Naive thymus-derived CD4-positive, alpha-beta T cell (primary cell): ENCODE measurements at places on chromosomes 13 and 19. TPM values are rescaled to one million over a fixed set of nuclear protein-coding genes. Genes with fewer than 3 reads are reported as not detected.

GRCh38 chr19:44575116-44575700 is 38.2 kb upstream of the IGSF23 start:
- no peaks in the 10 kb centered on the region for H3K36me3 ChIP-seq
- no peaks in the 10 kb centered on the region for H3K27me3 ChIP-seq
- no peaks in the 10 kb centered on the region for H3K4me1 ChIP-seq
- H3K4me3 ChIP-seq, result no peak overlapping the region
- DNase-seq, result no peak

DNA sequence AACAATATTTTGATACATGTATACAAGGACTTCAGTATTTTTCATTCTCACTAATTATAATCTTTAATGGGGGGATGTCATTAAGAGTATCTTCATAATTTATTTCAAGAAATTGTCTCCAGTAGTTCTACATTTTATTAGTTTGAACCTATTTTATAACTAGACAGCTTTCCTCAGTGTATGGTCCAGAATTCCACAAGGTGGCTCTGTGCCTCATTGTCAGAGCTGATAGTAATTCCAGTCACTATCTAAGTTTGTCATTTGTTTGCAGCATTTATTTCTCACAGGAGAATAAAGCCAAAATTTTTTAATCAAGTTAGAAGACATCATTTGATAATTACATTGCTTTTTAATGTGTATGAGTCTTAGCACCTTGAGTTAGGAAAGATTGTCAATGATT is 1633.0 kb upstream of the PCDH20 start:
- no peaks in the 10 kb centered on the region for H3K36me3 ChIP-seq
- no peak overlapping the region for H3K27ac ChIP-seq
- H3K4me1 ChIP-seq, result no peaks in the 10 kb centered on the region
- no peak for DNase-seq

The TEX29 gene
- 1.1 TPM for total RNA-seq

DNA sequence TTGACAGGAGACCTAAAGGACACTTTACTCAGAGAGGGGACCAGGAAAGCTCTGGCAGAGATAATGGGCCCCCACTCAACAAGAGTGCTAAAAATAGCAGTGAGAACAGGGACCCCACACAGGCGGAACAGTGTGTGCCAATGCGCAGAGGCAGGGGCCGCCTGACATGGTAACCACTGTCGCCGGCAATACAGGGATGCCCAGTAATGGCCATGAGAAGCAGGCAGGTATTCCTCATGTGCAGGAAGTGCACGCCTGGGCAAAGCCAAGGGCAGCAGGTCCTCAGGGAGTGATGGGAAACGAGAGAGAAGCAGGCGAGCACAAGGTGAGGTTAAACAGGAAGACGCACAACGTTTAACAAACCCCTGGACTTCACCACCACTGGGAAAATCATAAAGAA is 757.1 kb downstream of the LIG4 start:
- no peaks in the 10 kb centered on the region for H3K4me1 ChIP-seq
- no peaks in the 10 kb centered on the region for H3K36me3 ChIP-seq
- no peak overlapping the region for H3K4me3 ChIP-seq
- DNase-seq, result no peak
- H3K27me3 ChIP-seq, result no peaks in the 10 kb centered on the region

The KIRREL2 gene
- total RNA-seq, result 0.16 TPM

GRCh38 chr19:27773318-27774094 is 1439.4 kb downstream of the UQCRFS1 start:
- no peaks in the 10 kb centered on the region for H3K4me1 ChIP-seq
- H3K27me3 ChIP-seq, result no peaks in the 10 kb centered on the region
- no peak overlapping the region for H3K27ac ChIP-seq
- no peak overlapping the region for H3K4me3 ChIP-seq

- no peak for DNase-seq
- H3K4me3 ChIP-seq, result no peak overlapping the region
- H3K36me3 ChIP-seq, result no peaks in the 10 kb centered on the region
- no peak overlapping the region for H3K27ac ChIP-seq
Observed at GRCh38 chr13:80649274-80649673, 308.3 kb upstream of the SPRY2 start.

The TTYH1 gene
- total RNA-seq, result 0.10 TPM

GRCh38 chr13:96415831-96416385 is 326.0 kb downstream of the HS6ST3 start:
- no peak overlapping the region for H3K4me3 ChIP-seq
- no peak for DNase-seq
- no peaks in the 10 kb centered on the region for H3K27me3 ChIP-seq

The EBI3 gene
- total RNA-seq, result not detected

The FFAR1 gene
- total RNA-seq, result not detected

DNA sequence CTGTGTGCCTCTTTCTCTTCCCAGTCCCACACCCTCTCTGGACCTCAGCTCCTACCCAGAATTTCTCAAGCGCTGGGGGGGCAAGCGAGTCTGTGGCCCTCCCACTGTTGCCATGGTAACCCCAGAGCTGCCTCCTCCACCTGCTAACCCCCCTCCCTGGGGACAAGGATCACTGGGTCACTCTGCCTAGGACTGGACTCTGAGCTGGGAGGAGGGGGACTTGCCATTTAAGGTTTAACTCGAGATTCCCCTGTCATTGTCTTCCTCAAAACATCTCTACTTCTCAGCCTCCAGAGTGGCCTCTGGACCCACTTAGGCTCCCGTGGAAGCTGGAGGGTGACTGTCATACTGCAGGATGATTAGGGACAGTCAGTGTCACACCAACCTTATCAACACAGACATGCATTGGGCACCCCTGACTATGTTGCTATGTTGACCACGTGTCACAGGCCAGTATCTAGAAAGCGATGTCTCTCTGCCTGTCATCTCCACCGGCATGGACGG is 2.2 kb downstream of the PALM3 start:
- H3K4me3 ChIP-seq, result no peak overlapping the region
- peaks cover 9% of the 10 kb centered on the region for H3K4me1 ChIP-seq
- DNase-seq, result no peak
- no peaks in the 10 kb centered on the region for H3K36me3 ChIP-seq
- H3K27ac ChIP-seq, result no peak overlapping the region
- H3K27me3 ChIP-seq, result peaks cover 21% of the 10 kb centered on the region

DNA sequence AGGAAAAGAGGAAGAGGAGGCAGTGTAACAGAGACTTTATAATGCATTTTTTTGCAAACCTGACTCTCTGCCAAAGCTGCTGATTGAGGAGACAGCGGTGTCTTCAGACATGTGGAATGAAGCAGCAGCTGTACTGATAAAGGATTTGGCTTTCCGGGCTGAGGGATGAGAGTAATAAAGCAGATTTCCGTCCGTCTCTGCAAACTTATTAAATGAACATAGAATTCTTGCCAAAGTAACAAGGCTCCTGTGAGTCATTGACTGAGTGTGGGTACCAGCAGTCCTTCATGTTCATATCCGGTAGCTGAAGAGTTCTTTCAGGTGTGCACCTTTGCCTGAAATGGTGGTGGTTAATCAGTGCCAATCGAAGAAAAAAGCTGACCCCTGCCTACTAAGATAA is 112.6 kb downstream of the LIG4 start:
- H3K36me3 ChIP-seq, result no peaks in the 10 kb centered on the region
- no peaks in the 10 kb centered on the region for H3K27me3 ChIP-seq
- no peak overlapping the region for H3K4me3 ChIP-seq
- no peak overlapping the region for H3K27ac ChIP-seq

DNA sequence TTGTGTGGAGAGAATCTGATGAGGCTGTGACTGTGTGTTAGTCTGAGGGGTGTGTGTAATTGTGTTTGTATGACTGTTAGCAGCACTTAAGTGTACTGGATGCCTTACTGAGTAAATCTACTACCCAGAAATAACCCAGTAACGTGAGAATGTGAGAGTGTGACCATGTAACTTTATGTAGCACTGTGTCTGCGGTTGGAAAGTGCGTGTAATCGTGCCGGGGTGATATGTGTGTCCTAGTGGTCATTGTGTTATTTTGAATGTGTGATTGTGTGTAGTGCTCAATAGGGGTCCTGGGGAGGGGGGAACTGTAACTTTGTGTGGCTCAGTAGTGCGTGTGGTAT is 550 bp downstream of the ZNF383 start:
- H3K36me3 ChIP-seq, result no peaks in the 10 kb centered on the region
- H3K4me3 ChIP-seq, result peak overlapping the region; percentile 93
- DNase-seq, result no peak
- H3K4me1 ChIP-seq, result no peaks in the 10 kb centered on the region

DNA sequence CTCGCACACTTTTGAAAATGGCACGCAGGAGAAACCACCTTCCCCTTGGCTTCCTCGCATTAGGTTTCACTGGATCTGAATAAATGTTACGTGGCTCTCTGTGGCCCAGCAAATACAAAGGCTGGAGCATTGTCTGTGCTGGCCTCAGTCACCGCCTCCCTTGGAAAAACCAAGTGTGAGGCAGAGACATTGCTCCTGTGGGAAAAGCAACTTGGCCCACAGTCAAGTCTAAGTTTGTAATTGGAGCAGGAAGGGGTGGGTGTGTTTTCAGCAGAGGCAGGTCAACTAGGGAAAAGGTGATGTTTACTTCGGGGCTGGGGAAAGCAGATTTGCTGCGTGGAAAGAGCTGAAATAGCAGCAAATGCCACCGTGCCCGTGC is 101.6 kb downstream of the IRS2 start:
- H3K4me3 ChIP-seq, result no peak overlapping the region
- no peaks in the 10 kb centered on the region for H3K36me3 ChIP-seq
- no peaks in the 10 kb centered on the region for H3K4me1 ChIP-seq

DNA sequence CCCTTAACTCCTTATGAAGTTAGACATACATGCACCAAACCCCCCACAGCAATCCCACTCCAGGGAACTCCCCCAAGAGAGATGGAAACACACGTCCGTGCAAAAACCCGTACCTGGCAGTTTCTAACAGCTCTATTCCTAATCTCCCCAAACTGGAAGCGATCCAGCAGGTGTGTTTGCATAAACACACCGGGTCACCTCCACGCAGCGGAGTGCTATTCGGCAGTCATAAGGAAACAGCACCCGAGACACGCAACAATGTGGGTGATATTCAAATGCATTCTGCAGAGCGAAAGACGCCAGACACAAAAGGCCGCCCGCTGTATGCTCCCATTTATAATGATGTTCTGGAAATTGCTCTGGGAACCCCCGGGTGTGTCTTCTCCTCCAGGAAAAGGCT is 6.8 kb upstream of the ZNRF4 start:
- H3K27me3 ChIP-seq, result no peaks in the 10 kb centered on the region
- H3K4me3 ChIP-seq, result no peak overlapping the region
- H3K27ac ChIP-seq, result no peak overlapping the region
- no peak for DNase-seq

- no peak for DNase-seq
- H3K4me1 ChIP-seq, result no peaks in the 10 kb centered on the region
- no peak overlapping the region for H3K4me3 ChIP-seq
- no peaks in the 10 kb centered on the region for H3K27me3 ChIP-seq
- no peaks in the 10 kb centered on the region for H3K36me3 ChIP-seq
Observed at GRCh38 chr19:9641810-9642209, 20.8 kb upstream of the ZNF561 start.

The CGB1 gene
- not detected in 2 replicates for total RNA-seq

- H3K4me3 ChIP-seq, result no peak within 1 kb of the TSS
- H3K4me1 ChIP-seq, result no peaks in the 10 kb centered on the region
- H3K27ac ChIP-seq, result no peak within 1 kb of the TSS
- peaks cover 2% of the 10 kb centered on the region for H3K27me3 ChIP-seq
- no peaks in the 10 kb centered on the region for H3K36me3 ChIP-seq
Observed at GRCh38 chr19:695352-695949, at the start of gene PRSS57. Gene PRSS57, minus strand, starts transcription at chr19:695452. Its CDS starts 22 bp downstream, at chr19:695430.

- no peak overlapping the region for H3K4me3 ChIP-seq
- peaks cover 4% of the 10 kb centered on the region for H3K4me1 ChIP-seq
- no peaks in the 10 kb centered on the region for H3K36me3 ChIP-seq
- H3K27me3 ChIP-seq, result no peaks in the 10 kb centered on the region
- DNase-seq, result no peak
Observed at GRCh38 chr13:45782327-45783045, 69.1 kb downstream of the SIAH3 start.

- H3K27ac ChIP-seq, result no peak overlapping the region
- peaks cover 4% of the 10 kb centered on the region for H3K36me3 ChIP-seq
- no peaks in the 10 kb centered on the region for H3K27me3 ChIP-seq
- H3K4me3 ChIP-seq, result no peak overlapping the region
Observed at GRCh38 chr19:3696660-3696995, 3.6 kb downstream of the PIP5K1C start.

The ZNF20 gene
- 4.9 TPM for total RNA-seq

The SYNGR4 gene
- total RNA-seq, result not detected

The ATP7B gene
- total RNA-seq, result 1.3 TPM

DNA sequence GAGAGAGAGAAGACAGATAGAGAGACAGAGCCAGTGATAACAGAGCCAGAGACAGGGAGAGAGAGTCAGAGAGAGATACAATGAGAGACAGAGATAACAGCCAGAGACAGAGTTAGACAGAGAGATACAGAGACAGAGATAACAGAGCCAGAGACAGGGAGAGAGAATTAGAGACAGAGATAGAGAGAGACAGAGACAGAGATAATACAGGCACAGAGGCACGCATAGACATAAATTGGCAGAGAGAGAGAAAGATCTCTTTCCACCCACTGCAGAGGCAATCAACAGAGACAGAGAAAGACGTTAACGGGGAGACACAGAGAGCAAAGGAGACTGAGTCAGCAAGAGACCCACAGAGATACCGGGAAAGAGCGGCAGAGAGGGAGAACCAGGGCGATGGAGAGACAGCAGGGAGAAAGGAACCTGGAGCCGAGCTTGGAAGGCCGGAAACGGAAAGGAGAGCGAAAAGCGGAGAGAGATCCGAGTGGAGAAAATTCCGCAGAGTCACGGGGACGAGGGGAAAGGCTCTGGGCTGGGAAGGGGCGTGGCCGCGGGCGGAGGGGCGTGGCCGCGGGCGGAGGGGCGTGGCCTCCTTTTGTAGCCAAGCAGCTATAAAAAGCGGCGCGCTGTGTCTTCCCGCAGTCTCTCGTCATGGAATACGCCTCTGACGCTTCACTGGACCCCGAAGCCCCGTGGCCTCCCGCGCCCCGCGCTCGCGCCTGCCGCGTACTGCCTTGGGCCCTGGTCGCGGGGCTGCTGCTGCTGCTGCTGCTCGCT is at the start of gene TNFSF9:
Gene TNFSF9, plus strand, starts transcription at position 641 of the 777 bp plus-strand sequence. Its CDS starts 11 bp downstream, at position 652.
- peaks cover 16% of the 10 kb centered on the region for H3K27me3 ChIP-seq
- H3K36me3 ChIP-seq, result no peaks in the 10 kb centered on the region
- H3K4me1 ChIP-seq, result peaks cover 20% of the 10 kb centered on the region
- peak; percentile 64 for DNase-seq
- peak within 1 kb of the TSS; percentile 36 for H3K4me3 ChIP-seq
- peak within 1 kb of the TSS; percentile 58 for H3K27ac ChIP-seq

The PSG7 gene
- not detected for total RNA-seq

DNA sequence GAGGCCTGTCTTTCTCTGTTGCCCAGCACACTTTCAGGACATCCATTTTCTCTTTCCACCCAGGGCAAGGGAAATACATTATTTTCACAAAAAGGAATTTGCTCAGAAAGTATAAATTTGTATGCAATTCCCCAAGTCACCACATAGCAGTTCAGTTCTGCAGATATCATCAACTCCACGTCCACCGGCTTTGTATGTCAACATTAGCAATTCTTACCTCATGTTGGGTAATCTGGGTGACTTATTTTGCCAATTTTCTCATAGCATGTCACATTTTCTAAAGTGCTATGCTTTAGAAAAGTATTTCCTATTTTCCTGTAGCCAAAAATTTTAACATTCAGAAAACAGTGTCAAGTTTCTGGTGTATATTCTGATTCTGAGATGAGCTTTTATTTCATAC is 501.8 kb downstream of the EFNB2 start:
- no peak overlapping the region for H3K4me3 ChIP-seq
- no peak overlapping the region for H3K27ac ChIP-seq
- no peaks in the 10 kb centered on the region for H3K4me1 ChIP-seq
- H3K36me3 ChIP-seq, result no peaks in the 10 kb centered on the region

- no peak overlapping the region for H3K27ac ChIP-seq
- no peak overlapping the region for H3K4me3 ChIP-seq
- H3K36me3 ChIP-seq, result no peaks in the 10 kb centered on the region
- no peaks in the 10 kb centered on the region for H3K27me3 ChIP-seq
- no peaks in the 10 kb centered on the region for H3K4me1 ChIP-seq
Observed at GRCh38 chr13:32073180-32073864, 41.7 kb downstream of the FRY start.

GRCh38 chr13:95708391-95708774 is 31.4 kb downstream of the DNAJC3 start:
- no peak overlapping the region for H3K4me3 ChIP-seq
- peaks cover 29% of the 10 kb centered on the region for H3K36me3 ChIP-seq
- H3K27ac ChIP-seq, result no peak overlapping the region
- no peaks in the 10 kb centered on the region for H3K27me3 ChIP-seq
